Activated T-cell treated with anti-CD3 and anti-CD28 coated beads, Interleukin-2, amount 50 U/mL, for 72 hours (primary cell): ENCODE measurements at places on chromosomes 11 and 22. TPM values are rescaled to one million over a fixed set of nuclear protein-coding genes. Genes with fewer than 3 reads are reported as not detected.

GRCh38 chr22:36220451-36220921, 18.8 kb downstream of the APOL2 start:
- DNase-seq: no peak
- H3K36me3 ChIP-seq: no peaks in the 10 kb centered on the region
- H3K27ac ChIP-seq: no peak overlapping the region

DNA sequence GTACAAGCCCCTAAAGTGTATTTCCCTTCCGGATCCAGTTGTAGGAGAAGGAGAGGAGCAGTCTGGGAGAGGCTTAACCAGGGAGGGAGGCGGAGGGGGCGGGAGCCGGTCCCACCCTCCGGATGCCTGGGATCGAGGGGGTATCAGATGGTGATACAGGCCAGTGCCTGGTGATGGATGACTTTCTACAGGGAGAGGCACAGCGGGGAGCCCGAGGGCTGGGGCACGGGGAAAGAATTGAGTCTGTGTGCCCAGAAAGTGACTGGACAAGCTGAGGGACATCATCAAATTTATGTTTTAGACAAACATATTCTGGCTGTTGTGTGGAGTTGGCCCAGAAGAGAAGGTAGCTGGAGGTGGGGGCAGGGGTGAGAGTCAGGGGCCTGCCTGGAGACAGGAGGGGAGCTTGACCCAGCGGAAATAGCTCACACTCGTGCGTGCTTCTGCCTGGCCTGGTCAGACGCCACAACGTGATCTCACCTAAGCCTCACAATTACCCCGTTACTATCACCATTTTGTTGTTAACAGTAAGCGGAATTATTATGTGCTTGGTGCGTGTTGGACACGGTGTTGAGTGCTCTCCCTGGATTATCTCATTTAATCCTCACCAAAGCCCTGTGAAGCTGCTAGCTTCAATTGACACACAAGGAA, 42.4 kb downstream of the AMPD3 start:
- H3K27me3 ChIP-seq: no peaks in the 10 kb centered on the region
- H3K4me1 ChIP-seq: no peaks in the 10 kb centered on the region
- peaks cover 5% of the 10 kb centered on the region for H3K36me3 ChIP-seq
- no peak overlapping the region for H3K4me3 ChIP-seq
- DNase-seq: no peak

The PKP3 gene
- total RNA-seq: 1.2 TPM

DNA sequence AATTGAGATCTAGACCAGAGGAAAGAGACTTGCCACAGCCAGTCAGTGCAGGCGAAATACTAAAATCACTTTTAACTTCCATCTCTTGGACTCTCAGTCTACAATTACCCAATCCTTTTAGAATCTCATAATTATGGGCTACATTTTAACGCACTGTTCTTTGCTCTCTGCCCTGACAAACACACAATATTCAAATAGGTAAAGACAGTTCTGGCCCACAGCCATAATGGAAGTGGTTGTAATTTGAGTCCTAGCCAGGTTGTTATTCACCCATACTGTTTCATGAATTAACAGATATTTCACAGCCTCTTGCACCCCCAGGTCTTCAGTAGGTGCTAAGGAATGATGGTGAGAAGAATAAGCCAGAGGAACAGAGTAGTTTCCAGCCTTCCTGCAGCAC, 830 bp downstream of the C11orf97 start:
- peaks cover 33% of the 10 kb centered on the region for H3K27me3 ChIP-seq
- DNase-seq: no peak
- H3K4me3 ChIP-seq: peak overlapping the region; percentile 7
- peaks cover 15% of the 10 kb centered on the region for H3K4me1 ChIP-seq
- H3K36me3 ChIP-seq: no peaks in the 10 kb centered on the region

The ARHGAP20 gene
- 0.38 TPM for total RNA-seq

- H3K36me3 ChIP-seq: no peaks in the 10 kb centered on the region
- no peak for DNase-seq
- H3K4me3 ChIP-seq: no peak overlapping the region
- H3K27me3 ChIP-seq: no peaks in the 10 kb centered on the region
- no peaks in the 10 kb centered on the region for H3K4me1 ChIP-seq
Observed at GRCh38 chr11:17526326-17526725, 17.9 kb downstream of the USH1C start.

DNA sequence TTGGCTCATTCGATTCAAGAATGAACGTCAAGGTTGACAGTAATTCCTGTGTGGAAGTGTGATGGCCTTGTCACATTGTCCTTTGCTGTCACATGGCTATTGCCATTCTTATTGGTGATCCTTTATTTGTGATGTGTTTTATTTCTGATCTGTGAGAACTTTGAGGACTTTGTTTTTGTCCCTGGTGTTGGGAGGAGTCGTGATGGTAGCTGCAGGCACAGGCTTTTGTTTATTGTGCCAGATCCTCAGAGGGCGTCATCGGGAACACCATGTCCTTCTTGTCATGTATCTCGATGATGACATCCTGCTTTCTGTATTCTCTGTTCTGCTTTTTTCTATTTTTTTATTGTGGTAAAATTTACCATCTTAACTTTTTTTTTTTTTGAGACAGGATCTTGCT, 5.6 kb downstream of the PICK1 start:
- H3K27me3 ChIP-seq: no peaks in the 10 kb centered on the region
- no peak for DNase-seq
- H3K4me3 ChIP-seq: no peak overlapping the region
- peaks cover 5% of the 10 kb centered on the region for H3K4me1 ChIP-seq
- H3K27ac ChIP-seq: no peak overlapping the region

- no peaks in the 10 kb centered on the region for H3K27me3 ChIP-seq
- H3K4me1 ChIP-seq: peaks cover 23% of the 10 kb centered on the region
- H3K27ac ChIP-seq: no peak overlapping the region
- no peak overlapping the region for H3K4me3 ChIP-seq
- no peak for DNase-seq
Observed at GRCh38 chr11:2807801-2808241, 77.8 kb downstream of the CDKN1C start.

The CCDC15 gene
- total RNA-seq: 9.1 TPM

The MTCH2 gene
- 56.2 TPM for total RNA-seq

DNA sequence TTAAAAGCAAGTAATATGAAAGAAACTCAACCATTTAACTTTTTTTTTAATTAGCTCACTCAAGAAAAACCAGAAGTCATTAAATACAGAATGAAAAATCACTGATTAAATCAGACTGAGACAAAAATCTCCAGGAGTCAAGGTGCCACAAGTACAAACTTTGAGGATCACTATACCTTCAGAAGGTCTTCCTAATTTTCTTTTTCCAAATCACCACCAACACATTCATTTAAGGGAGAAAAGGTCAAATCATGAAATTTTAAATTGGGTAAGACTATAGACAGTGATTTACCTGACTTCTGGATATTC, 32.3 kb downstream of the PITPNB start:
- no peaks in the 10 kb centered on the region for H3K27me3 ChIP-seq
- DNase-seq: no peak
- no peaks in the 10 kb centered on the region for H3K4me1 ChIP-seq

DNA sequence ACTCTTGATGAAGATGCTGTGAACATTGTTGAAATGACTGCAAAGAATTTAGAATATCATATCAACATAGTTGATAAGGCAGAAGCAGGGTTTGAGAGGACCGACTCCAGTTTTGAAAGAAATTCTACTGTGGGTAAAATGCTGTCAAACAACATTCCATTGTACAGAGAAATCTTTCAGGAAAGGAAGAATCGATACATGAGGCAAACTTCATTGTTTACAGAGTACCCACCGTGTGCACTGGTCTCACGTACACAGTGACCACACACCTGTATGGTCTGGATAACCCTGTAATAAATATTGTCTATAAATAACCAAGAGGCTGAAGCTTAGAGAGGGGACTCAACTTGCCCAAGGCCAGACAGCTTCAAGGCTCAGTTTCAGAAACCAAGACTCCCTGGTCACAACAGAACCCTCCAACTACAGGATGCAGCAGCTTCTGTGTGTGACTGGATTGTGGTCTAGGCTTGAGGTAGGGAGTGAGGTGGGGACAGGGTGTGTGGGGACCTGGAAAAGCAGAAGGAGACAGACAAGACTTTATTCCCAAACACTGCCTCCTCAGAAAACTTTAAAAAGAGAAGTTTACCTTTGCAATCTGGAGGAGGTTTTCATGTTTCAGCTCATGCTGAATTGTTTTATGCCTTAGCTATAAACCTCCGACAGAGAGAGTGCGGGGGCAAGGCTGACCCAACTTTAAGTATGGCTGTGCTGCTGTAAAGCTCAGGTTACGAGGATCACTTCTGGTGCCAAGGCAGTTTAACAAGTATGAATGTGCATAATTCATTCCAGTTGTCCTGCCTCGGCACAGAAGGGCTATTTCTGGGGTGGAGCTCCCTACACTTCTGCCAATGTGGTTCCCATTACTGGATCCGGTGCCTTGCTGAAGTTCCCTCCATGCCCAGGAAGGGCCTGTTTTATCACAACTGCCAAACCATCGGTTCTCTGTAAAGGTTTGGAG, 372.6 kb upstream of the NARS2 start:
- H3K27ac ChIP-seq: no peak overlapping the region
- no peak for DNase-seq
- H3K4me1 ChIP-seq: no peaks in the 10 kb centered on the region

DNA sequence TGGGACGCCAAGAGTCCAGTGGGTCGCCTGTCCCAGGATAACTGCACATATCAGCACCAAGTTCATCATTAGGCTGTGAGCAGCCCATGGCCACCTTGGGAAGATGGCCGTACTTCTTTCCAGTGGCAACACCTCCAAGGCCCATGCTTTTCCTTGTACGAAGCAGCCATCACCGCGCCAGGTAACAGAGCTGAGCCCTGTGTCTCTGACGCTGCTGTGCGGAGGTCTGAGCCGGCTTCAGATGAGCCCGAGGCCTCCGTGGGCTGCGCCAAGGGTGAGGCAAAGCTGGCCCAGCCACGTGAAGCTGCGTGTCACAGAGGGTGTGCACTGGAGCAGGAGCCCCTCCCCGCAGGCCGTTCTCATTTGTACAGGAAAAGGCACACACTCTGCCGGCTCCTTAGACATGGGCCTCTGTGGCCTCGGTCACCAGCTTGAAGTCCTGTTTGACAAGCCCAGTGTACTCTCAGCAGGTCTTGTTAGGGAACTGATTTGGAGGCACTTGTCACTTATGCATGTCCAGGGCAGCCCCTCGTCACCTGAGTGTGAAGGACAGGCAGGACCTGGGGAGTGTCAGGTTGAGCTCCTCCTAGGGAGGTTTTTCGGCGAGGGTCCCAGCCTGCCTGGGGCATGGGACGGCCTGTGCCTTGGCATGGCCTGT, 401.5 kb downstream of the TBC1D22A start:
- no peak overlapping the region for H3K27ac ChIP-seq
- H3K27me3 ChIP-seq: no peaks in the 10 kb centered on the region
- H3K4me1 ChIP-seq: no peaks in the 10 kb centered on the region
- no peak for DNase-seq
- H3K4me3 ChIP-seq: no peak overlapping the region
- H3K36me3 ChIP-seq: no peaks in the 10 kb centered on the region

DNA sequence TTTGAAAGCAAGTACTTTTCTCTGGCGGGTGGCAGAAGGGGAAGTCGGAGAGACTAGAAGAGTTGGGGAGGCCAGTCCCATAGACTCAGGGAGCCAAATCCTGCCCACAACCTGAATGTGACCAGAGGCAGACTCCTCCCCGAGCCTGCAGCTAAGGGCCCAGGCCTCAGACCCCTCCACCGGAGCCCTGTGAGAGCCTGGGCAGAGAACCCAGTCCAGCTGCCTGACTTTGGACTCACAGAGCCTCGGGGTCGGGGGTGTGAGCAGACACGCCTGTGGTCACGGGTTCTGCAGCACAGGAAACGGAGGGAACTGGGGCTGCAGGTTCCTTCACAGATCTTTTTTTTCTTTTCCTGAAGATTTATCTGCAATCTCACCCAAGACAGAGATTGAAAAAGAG, 312.3 kb downstream of the CTTN start:
- H3K4me3 ChIP-seq: no peak overlapping the region
- DNase-seq: no peak
- no peaks in the 10 kb centered on the region for H3K4me1 ChIP-seq
- no peaks in the 10 kb centered on the region for H3K36me3 ChIP-seq
- peaks cover 18% of the 10 kb centered on the region for H3K27me3 ChIP-seq

The TRIM48 gene
- total RNA-seq: not detected

The TIGD3 gene
- 1.3 TPM for total RNA-seq

The OR2AG1 gene
- not detected for total RNA-seq

DNA sequence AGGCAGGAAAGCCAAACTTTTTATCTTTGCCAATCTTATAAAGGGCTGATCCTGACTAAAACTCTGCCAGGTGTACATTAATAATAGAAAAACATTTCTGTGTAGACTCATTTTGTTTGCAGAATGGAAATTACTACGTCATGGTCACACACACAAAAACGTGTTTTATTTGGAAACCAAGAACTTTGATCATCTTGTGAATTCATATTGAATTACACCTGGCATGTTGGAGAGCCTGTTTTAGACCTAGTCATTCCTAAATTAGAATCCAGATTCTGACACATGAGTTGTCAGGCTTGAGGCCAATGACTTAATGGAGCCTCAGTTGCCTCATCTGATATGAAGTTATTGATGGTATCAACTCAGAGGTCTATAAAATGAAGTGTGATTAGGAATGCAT, 235.6 kb upstream of the TENM4 start:
- DNase-seq: no peak
- no peaks in the 10 kb centered on the region for H3K27me3 ChIP-seq
- H3K36me3 ChIP-seq: no peaks in the 10 kb centered on the region
- H3K4me1 ChIP-seq: no peaks in the 10 kb centered on the region
- H3K4me3 ChIP-seq: no peak overlapping the region

The CENATAC gene
- 44.5 TPM for total RNA-seq

GRCh38 chr11:106619320-106619990, 398.8 kb downstream of the GUCY1A2 start:
- no peak overlapping the region for H3K27ac ChIP-seq
- H3K4me1 ChIP-seq: no peaks in the 10 kb centered on the region
- no peaks in the 10 kb centered on the region for H3K36me3 ChIP-seq
- H3K4me3 ChIP-seq: no peak overlapping the region

The SCGB1D2 gene
- total RNA-seq: not detected

DNA sequence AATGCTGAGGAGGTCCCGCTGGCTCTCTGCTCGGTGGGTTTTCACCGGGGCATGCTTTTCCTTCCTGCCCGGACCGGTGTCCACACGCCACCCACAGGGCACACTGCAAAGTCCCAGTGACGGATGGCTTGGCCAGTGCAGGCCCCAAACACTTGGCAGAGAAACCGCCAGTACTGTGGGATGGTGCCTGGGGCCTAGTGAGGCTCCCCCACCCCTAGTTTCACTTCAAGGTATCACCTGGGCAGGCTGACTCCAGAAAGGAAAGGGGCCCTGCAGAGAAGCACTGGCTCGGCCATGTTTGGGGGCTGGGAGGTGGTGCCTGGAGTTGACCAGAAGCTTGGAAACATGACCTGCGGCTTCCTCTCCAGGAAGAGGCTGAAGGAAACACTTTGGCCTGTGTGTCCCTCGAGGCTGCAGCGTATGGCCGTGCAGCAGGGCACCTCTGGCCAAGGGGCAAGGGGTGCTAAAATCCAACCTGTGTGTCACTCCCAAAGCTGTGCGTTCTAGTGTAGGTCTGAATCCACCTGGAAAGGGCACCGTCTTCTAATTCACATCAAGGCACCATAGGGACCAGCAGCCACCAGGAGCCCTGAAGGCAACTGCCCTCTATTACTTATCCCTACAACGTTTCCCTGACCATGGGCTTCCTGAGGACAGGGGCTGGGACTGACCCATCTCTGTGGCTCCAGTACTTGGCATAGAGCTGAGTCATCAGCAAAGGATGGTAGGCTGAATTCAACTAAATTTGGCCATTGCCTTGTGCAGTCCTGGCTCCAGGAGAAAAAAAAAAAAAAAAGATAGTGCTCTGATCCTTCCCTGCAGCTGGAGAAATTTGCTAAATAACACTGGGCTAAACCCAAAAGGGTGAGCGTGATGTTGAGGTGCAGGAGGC, 22.6 kb downstream of the TPBGL start:
- H3K27ac ChIP-seq: no peak overlapping the region
- H3K4me1 ChIP-seq: peaks cover 39% of the 10 kb centered on the region
- no peak for DNase-seq
- no peaks in the 10 kb centered on the region for H3K36me3 ChIP-seq
- H3K27me3 ChIP-seq: no peaks in the 10 kb centered on the region
- H3K4me3 ChIP-seq: no peak overlapping the region
